ENCODE measurements at places on chromosomes 4 and X.

- peak; percentile 78 for DNase-seq
Observed at GRCh38 chrX:147376601-147377422, 534.9 kb upstream of the FMR1 start.

- DNase-seq = no peak
Observed at GRCh38 chr4:156169861-156170260, 216.2 kb upstream of the CTSO start.

- no peak for DNase-seq
Observed at GRCh38 chr4:101421386-101421785, 74.1 kb upstream of the PPP3CA start.

- no peak for DNase-seq
Observed at GRCh38 chr4:16461362-16461761, 235.1 kb upstream of the TAPT1 start.

DNA sequence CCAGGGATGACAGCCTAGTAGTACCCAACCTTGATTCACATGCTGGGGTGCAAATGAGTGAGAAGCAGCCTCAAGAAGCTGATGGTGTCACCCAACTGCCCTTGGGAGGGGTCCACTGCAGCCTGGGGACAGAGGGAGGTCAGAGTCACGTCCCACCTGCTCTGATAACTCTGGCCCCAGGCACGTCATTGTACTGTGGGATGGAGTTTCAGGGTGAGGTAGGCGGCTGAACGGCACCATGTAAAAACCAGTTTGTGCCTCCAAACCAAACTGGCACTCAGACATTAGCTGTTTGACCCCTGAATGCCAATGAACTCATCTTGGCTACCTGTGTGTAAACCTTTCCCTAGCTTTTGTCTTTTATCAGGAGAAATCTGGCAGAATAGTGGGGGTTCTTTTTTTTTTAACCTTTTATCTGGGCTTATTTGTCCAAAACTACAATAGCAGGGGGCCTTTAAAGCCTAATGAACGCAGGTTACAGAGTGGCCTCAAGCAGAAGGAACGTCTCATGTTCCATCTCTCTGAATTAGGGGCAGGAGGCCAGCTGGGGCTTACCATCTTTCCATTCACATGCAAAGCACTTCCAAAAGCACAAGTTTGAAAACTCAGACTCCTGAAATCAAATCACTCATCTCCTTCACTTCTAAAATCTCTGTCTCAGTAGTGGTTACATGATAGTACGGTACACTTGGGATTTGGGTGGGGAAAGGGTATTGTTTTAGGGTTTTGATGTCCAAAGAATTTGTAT lies 89.4 kb downstream of the IRF2 start:
- no peak for DNase-seq

DNA sequence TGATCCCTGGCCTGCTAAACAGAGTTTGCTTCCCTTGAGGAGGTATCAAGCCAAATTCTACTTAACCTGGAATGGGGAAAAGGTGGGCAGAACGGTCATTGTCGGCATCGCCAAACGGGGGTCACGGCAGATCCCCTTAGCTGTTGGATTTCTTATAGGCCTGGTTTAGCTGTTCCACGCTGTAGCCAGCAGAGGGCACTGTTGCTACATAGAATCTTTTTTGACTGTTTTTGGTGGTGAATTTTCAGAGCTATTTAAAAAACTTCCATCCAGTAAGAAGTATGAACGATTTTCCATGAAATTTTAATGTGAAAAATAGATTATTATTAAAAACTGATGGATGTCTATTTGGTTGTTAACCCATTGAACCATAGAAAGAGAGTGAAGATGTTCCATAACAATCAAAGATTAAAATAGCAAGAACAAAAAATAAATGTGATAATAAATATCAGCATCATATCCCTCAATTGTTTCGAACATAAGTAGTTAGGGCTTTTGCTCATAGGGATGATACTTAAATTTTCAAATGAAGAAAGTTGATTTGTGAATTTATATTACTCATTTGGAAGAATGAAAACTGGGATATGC lies 56.6 kb downstream of the LINC00632 start:
- DNase-seq = no peak

DNA sequence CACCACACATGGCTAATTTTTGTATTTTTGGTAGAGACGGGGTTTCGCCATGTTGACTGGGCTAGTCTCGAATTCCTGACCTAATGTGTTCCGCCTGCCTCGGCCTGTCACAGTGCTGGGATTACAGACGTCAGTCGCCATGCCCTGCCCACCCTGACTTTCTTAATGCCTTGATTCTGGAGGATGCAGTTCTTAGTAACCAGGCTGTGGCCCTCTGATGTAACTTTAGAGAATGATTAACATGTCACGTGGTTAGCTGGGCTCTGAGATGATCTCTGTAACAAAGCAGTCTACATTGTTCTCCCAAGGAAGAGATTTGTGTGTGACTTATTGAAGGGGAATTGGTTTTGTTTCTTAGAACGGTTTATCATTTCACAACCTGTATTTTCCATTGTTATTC lies 30.6 kb downstream of the ANK2 start:
- no peak for DNase-seq

DNA sequence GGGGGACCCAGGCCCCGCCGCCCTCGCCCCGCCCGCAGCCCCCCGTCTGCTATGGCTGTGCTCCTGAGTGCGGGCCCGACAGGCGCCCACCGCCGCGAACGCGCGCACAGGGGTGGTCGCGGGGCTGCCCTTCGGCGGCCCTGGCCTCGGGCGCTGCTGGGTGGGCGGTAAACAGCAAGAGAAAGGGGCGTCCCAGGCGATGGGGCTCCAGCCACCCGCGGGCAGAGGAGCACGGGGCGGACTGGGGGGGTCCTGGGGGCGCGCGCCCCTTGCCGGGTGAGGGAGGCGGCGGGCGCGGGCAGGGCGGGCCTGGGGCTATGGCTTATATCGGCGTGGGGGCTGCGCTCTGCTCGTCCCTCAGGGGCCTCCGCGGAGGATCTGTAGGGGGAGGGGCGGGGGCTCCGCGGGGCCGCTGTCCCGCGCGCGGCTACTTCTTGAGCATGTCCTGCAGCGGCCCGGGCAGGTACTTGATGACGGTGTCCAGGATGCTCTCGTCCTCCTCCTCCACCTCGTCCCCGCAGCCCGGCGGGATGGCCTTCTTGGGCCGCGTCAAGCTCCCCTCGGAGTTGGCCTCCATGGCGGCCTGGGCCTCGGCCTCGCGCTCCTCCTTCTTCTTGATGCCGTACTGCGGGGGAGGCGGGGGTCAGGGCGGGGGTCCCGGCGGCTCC lies 39.7 kb downstream of the CPLX1 start:
- no peak for DNase-seq

- no peak for DNase-seq
Observed at GRCh38 chr4:53005808-53006207, 143.7 kb downstream of the RASL11B start.

- no peak for DNase-seq
Observed at GRCh38 chr4:56607926-56608325, 73.2 kb downstream of the HOPX start.

DNA sequence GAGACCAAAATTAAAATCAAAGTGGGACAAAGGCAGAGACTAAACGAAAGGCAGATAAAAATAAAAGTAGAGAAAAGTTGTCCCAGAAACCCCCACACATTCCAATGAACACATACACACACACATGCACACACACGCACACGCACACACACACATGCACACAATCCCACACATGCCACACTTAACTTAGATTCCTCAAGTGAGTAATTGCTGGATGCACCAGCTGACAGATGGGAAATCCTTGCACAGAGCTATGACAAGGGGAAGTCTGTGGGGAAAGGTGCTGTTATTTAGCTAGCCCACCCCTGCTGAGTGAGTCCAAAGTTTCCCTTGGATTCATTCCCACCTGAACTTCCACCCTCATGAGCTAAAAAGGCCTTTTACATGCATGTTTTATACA lies 233.9 kb downstream of the RAB28 start:
- DNase-seq = no peak

DNA sequence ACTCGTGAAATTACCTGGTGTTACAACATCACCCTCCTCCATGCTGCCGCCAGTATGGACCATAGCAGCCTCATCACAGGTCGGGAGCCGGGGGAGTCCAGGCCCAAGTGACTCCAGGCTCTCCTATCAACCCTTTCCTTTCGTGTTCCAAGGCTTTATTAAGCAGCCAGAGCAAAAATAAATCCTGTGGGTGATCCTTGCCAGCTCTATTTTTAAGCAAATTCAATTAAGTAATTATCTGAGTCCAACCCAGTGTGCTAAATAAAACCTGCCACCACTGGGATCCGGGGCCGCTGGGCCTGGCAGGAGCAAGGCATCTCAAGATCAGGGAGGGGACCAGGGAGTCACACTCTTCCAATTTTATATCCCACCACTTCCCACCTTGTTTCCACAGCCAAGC lies 80.7 kb upstream of the PRPS1 start:
- no peak for DNase-seq

DNA sequence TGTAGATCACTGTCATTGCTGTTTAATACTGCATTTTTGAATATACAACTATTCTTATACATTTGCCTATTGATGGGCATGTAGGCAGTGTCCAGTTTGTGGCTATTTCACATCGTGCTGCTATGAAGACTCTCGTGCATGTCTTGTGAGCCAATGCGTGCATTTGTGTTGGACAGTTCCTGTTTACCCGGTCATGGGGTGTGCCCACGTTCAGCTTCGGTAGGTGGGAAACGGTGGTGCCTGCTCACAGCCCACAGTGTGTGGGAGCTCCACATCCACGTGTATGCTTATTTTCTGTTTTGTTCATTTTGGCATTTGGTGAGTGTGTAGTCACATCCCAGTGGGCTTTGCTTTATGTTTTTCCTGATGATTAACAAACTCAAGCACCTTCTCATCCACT lies 19.7 kb upstream of the RNF212 start:
- DNase-seq = no peak

- DNase-seq = no peak
Observed at GRCh38 chr4:18110099-18110498, 88.5 kb upstream of the LCORL start.

- no peak for DNase-seq
Observed at GRCh38 chr4:185283723-185284122, 74.3 kb downstream of the SNX25 start.

DNA sequence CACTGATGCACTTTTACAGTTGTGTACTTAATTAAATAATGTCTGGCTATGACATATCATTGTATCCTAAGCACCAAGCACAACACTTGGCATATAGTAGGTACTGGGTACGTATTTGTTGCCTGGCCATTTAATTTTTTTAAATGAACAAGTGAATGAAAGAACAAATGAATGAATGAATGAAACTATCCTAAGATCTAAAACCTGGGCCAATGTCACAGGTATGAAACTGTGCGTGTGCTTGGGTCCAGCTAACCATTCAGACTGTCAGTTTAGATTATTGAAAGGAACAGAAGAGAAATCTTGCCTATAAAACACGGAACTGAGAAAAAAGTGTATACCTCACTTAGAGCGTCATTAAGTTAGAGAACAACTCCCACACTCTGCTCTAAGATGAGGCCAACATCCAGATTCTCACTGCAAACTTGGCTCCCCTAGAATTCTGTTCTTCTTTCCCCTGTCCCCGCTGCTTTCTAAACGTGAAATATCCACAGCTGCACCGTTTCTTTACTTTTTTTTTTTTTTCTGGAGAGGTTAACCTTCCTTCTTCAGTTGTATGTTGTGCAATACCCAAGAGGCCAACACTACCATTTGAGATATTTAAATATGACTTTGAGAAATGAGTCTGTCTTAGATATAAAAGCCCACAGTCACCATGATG lies 17.3 kb upstream of the SEL1L3 start:
- no peak for DNase-seq

DNA sequence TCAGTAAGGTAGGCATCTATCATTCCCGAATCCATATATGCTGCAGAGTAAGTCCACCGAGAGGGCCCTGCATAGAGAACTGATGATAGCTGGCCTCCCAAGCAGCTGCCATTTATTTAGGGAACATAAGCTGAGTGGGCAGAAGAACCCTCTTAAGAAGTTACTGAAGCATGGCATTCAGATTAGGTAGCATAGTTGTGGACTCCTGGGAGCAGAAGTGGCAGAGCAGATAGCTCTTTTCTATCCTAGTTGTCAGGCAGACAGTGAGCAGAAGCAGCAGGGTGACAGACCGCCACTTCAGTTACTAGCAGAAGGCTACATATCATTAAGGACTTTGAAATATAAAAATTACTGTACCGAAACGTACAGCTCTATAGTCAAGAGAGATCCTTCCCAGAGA lies 454.7 kb downstream of the PPP4R3C start:
- DNase-seq = peak; percentile 20

DNA sequence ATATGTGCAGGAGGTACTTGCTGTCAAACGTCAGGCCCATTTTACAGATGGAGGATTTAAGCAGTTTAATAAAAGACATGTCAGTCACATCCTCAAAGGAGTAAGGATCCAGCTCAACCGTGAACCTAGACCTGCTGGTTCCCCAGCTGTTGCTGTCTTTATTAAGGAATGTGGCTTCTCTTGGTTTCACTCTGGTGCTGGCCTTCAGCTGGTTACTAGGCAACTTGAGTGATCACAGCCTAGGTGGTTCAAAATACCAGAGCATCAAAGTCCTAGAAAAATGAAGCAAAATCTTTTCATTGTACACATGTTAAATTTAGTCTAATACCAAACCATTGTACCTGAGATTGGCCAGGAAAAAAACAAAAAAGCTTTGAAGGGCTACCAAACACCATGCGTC lies 32.7 kb upstream of the GLRA2 start:
- no peak for DNase-seq

GRCh38 chr4:138890891-138891570 lies 124.5 kb upstream of the NOCT start:
- peak; percentile 34 for DNase-seq

DNA sequence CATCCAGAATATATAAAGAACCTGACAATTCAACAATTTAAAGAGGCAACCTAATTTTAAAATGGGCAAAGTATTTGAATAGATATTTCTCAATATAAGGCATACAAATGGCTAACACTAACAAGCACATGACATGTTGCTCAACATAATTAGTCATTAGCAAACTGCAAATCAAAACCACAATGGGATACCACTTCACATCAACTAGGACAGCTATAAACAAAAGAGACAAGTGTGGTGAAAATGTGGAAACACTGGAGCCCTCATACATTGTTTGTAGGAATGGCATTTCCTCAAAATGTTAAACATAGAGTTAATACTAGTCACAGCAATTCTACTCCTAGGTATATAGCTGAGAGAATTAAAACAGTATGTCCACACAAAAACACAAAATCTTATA lies 96.7 kb downstream of the CORIN start:
- no peak for DNase-seq

- DNase-seq = no peak
Observed at GRCh38 chrX:129823115-129823514, 20.6 kb downstream of the ZDHHC9 start.

DNA sequence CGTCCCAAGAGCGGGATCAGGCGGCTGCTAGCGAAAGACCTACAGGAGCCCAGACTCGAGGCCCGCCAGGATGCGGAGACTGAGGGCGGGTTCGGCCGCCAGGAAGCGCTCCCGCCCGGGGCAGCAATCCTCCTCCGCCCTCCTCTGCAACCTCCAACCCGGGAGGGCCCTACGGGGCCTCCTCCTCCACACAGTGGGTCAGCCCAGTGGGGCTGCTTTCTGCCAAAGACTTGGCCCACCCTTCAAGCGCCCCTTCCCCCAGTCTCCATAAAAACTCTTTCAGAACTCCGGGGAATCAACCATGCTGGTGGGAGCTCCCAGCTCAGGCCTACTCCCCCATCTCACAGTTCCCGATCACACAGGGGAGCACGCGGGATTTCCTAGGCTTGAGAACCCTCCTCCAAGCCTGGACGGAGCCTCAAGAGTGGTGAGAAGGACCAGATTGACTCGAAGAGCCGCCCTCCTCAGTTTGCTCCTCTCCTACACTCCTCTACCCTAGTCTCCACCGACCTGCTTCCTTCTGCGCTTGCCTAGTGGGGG lies 77.5 kb downstream of the RLIM start:
- no peak for DNase-seq

- DNase-seq = no peak
Observed at GRCh38 chr4:1945124-1945895, 63.5 kb downstream of the NELFA start.

- no peak for DNase-seq
Observed at GRCh38 chr4:55018521-55018920, 106.9 kb downstream of the KDR start.

Data from NCI-H187 (cell line).